ENCODE measurements at places on chromosomes 12 and 14.

- peak; percentile 46 for DNase-seq
These were observed 1.1 kb downstream of the SAV1 start for GRCh38 chr14:50666772-50667683.

DNA sequence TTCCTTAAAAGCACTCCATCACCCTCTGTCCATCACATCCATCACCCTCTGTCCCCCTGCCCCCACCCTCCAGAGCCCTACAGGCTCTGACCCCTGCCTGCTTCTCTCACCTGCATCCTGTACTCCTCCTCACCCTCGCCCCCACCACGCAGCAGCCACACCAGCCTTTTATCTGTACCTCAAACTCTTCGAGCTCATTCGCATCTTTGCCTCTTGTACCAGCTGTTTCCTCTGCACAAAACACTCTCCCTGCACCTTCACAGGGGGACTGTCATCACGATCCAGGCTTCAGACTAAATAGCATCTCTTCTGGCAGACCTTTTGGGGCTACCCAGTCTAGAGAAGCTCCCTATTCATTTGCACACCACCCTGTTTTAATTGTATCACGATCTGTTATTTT, 24.1 kb downstream of the TMEM229B start:
- DNase-seq, result no peak

- DNase-seq, result no peak
These were observed 178.3 kb downstream of the PRKD1 start for GRCh38 chr14:29749327-29749726.

DNA sequence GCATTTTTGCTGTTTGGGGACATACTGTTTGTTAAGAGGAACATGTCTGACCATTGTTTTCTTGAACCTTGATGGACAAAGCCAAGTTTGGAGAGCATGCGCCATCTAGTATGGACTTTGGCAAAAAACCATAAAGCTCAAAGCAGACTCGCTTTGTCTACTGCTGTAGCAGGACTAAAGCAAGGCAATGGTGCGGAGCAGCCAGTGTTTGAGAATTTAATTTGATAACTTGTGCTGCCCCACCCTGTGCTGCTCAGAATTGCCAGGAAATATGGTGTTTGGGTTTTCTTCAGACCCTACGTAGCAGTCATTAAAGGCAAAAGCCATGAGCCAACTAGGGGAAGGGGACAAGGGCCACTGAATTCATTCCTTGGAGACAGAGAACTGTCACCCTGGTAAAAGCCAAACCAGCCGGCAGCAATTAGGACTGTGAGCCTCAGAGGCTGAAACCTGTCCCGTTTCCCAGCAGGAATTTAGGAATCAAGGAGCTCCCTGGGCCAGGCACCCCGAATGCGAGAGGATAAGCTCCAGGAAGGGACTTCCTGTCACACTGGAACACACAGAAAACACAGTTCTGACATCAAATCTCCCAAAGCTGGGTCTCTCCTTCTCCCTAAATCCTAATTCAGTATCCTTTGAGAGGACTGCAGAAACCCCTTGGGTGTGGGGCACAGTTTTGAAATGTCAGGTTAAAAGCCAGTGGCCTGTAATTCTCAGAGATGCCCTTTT, 1.1 kb downstream of the AVIL start:
- no peak for DNase-seq

- no peak for DNase-seq
These were observed 27.6 kb upstream of the NOS1 start for GRCh38 chr12:117388951-117389446.

DNA sequence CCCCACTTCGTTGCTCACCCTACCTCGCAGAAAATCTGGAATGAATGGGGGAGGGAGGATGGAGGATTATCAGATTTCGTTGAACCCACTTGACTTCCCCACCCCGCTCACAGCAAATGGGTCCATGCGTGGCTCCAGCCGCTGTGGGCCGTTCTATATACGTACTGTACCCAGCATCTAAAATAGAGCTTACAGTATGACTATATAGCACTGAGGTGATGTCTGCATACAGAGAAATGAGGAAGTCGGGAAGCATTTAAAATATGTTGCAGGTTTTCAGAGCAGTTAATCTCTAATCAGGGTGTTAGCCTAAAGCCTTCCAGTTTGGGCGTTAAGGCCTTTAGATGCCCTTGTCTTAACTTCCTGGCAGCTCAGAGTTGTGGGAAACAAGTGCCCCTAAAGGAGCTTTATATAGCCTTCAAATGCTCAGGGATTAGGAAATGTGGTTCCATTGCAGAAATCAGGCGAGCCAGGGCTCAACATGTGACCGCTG, 1.4 kb downstream of the BICDL1 start:
- no peak for DNase-seq

- DNase-seq, result no peak
These were observed 13.5 kb downstream of the MIA2 start for GRCh38 chr14:39247256-39247655.

GRCh38 chr12:49821373-49822287, 6.6 kb downstream of the NCKAP5L start:
- DNase-seq, result no peak

GRCh38 chr12:69196302-69197288, 42.8 kb upstream of the CPSF6 start:
- DNase-seq, result no peak

GRCh38 chr12:42992826-42993225, 403.3 kb upstream of the PRICKLE1 start:
- DNase-seq, result no peak
